ENCODE measurements at places on chromosomes 13 and 19. TPM values are rescaled to one million over a fixed set of nuclear protein-coding genes. Genes with fewer than 3 reads are reported as not detected.

Gene FSD1
- total RNA-seq, result 22.8 TPM

Gene CEACAM7
- not detected for total RNA-seq

Gene CYP2S1
- total RNA-seq, result 1.2 TPM

DNA sequence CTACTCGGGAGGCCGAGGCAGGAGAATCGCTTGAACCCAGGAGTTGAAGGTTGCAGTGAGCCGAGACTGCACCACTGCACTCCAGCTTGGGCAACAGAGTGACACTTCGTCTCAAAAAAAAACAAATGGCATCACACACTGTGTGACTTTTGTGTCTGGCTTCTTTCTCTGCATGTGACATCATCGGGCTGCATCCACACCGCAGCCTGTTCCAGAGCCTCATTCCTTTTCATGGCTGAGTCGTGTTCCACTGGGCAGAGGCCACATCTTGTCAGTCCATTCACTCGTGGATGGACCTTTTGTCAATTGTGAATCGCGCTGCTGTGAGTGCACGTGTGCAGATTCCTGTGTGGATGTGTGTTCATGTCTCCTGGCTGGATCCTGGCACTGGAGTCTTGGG is 8.3 kb downstream of the THOP1 start:
- no peak for DNase-seq

DNA sequence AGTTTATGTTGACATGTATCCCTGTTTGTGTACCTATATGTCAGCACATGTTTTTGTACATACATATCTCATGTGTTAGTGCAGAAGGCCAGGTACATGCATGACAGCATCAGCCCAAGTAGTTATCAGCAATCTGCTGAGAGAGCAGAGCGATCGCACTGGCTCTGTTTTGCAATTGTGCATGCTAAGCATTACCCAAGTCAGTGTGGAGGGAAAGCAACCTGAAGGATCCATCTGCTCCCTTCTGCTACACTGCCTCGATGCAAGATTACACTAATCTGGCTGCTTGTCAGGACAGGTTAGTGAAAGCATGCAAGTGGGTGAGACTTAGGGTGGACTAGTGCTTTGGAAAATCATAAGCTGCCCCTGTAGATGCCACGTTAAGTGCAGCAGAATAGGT is 211.8 kb downstream of the PCCA start:
- no peak for DNase-seq

DNA sequence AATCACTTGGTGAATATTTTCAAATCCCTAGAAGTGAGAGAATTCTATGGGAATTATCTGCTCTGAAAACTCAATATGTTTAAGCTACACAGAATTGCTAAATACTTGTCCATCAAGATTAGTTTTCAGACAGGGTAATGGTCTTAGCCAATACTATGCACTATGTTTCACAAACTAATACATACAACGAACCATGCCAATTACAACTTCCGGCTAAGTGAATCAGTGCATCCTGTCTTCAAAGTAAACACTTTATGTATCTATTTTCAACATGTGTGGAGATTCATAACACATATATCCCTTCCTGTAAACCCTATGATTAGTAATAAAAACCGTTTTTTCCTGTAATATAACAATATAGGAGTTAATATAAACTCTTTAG is 181.5 kb downstream of the POSTN start:
- no peak for DNase-seq
